GM23248 (cell line): ENCODE measurements at places on chromosomes 1 and 21.

GRCh38 chr1:106366627-106367319 lies 689.7 kb upstream of the PRMT6 start:
- DNase-seq: no peak

GRCh38 chr1:151047591-151047924 lies at the start of gene C1orf56:
C1orf56 (plus strand) TSS chr1:151047751; CDS start chr1:151047848, 97 bp downstream.
- DNase-seq: peak; percentile 82

- DNase-seq: peak; percentile 83
These were observed 33.2 kb downstream of the NHLH2 start for GRCh38 chr1:115807723-115808122.

GRCh38 chr1:210124736-210125135 lies 107.9 kb upstream of the SERTAD4 start:
- peak; percentile 14 for DNase-seq

GRCh38 chr1:159144571-159144970 lies 26.8 kb upstream of the CADM3 start:
- DNase-seq: no peak

- no peak for DNase-seq
These were observed 48.7 kb downstream of the DMAP1 start for GRCh38 chr1:44261962-44262361.

- DNase-seq: no peak
These were observed 73.8 kb downstream of the UMODL1 start for GRCh38 chr21:42144679-42145568.

DNA sequence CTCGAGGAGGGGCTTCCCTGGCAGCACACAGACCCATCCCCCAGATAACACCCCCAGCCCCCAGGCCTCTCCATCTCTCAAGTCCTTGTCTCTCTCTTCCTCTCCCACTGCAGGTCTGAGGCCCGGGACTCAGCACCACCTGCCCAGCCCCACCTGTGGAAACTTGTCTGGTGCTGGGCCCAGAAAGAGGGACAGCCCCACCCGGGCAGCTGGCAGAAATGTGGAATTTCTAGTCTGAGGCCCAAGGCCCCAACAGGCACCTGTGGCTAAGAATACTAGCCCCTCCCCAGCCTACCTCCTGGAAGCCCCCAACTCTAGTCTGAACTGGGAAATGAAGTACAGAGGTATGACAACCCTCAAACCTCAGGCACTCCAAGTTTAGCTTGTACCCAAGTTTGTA lies 15.4 kb downstream of the TTC39A start:
- DNase-seq: no peak

- peak; percentile 93 for DNase-seq
These were observed 20.7 kb upstream of the DNASE2B start for GRCh38 chr1:84377480-84378095.

DNA sequence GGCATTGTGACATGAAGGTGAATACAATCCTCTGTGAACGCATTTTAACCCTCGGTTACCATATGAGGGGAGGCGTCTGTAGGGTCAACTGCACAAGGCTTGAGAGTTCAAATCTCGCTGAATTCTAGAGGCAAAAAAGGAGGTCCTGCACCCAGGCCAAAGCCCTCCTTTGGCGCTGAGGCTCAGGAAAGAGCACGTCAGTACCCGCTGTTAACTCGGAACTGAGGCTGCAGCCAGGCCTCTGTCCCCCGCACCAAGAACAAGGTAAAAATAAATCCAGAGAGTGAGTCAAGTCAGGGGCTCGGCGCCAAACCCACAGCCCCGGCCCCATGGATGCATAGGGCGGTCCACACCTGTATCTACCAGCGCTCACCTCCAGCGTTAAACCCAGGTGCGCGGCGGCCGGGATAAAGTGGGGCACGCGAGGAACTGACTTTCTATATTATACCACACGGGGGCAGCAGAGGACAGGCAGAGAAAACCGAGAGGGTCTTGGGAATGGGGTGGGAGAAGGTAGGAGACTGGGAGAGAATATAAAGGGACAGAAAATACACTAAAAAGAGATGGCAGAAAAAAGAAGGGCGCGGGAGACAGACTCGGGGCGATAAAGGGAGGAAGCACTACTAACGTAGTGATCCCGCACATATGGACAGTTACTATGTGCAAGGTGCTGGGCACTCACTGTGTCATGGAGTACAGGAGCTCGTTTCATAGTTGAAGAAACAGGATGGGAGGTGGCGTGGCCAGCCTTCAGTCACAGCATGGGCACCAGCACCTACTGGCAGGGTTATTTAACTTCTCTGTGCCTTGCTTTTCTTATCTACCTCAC lies 54.9 kb downstream of the DMRTA2 start:
- DNase-seq: peak; percentile 32

DNA sequence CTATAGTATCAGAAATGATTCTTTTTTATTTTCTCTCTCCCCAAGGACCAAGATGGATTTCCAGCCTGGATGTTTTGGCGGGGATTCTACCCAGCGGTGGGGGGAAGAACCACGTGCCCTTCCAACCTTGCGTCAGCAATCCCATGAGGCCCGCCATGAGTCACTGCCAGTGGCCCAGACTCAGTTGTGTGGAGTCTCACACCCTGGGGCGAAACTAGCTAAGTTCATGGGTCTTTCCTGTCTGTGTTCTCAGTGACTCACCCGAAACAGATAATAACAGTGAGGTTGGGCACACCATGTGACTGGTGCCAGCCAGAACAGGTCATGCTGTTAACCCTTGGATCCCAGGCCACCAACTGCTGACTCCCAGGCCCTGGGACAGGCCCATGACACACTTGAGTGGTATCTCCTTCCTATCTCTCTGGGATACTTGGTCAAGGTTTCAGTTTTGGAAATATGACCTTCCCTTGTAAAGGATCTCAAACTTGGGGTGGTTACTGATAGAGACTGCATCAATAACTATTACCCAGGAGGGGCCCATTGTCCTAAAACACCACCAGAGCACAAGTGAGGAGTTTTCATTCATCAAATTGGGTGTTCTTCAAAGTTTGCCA lies 98.0 kb upstream of the DUSP10 start:
- DNase-seq: peak; percentile 86

DNA sequence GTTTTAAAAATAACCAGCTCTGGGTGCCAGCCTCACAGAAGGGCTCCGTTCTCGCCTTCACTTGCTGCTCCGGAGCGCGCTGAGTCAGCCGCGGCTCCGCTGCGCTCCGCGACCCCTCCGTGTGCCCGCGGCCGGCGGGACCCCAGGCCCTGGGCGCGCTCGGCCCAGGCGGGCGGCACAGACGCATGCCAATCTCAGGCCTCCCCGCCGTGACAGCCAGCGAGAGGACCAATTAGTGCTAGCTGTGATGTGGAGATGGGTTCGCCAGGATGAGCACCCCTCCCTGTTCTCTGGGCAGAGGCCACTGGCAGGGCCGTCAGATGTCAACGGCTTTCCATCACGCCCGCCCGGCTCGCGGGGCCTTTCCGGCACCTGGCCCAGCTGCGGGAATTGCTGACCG lies 293.8 kb downstream of the SPATA17 start:
- peak; percentile 24 for DNase-seq

DNA sequence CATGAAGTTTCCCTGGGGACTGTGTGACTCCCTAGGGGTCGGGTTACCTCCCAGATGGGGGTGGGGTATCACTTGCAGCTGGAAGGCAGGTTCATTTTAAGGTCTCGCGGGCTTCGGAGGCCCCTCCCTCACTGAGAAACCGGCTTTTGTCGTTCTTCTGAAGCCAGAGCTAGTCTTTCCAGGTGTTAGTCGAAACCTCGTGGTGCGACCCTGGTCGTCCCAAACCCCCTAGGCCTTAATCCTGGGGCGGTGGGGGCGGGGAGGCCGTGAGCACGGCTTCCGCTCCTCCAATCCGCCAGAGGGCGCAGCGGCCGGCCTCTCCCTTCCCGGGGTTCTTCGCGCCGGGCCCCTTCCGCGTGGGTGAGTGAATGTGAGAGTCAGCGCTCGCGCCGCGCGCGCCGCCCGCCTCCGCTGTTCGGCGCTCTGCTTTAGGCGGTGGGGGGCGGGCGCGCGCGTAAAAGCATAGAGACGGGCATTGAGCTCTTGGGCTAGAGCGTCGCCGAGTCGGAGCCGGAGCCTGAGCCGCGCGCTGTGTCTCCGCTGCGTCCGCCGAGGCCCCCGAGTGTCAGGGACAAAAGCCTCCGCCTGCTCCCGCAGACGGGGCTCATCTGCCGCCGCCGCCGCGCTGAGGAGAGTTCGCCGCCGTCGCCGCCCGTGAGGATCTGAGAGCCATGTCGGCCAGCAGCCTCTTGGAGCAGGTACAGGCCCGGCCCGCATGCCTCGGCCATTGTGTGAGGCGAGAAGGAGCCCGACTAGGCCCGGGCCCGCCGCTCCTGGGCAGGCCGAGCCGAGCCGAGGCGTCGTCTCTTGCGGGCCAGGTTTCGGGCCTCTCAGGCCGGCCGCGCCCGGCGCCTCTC lies at the start of gene YTHDF2:
TSS of gene YTHDF2 (plus strand) at position 491 of the 857 bp plus-strand sequence. CDS start at position 672, 181 bp downstream.
- DNase-seq: peak; percentile 99

DNA sequence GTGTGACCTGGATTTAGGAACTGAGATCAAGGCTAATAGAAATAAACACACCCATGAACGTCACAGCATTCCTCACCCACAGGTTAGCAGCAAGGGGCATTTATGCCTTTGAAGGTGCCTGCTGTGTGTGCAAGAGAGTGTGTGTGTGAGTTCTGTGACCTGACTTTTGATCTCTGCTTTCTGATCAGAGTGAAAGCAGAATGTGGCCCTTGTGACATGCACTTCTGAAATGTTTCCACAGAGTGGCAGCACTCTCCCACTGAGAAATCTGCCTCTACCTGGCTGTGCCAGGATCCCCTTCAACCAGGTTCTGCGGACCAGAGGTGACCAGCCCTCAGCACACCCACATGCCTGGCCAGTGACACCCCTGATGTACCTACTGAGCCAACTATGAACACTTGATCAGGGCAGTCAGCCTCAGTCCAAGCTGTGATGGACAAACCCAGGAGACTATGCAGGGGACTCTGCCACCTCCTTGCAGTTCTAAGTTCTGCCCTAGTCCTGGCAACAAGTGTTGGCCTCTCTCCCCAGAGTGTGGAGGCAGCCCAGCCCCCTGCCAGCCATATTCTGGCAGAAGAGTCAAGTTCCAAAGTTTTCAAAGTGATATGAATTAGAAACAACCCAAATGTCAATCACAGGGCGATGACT lies 41.0 kb downstream of the RXRG start:
- peak; percentile 36 for DNase-seq

DNA sequence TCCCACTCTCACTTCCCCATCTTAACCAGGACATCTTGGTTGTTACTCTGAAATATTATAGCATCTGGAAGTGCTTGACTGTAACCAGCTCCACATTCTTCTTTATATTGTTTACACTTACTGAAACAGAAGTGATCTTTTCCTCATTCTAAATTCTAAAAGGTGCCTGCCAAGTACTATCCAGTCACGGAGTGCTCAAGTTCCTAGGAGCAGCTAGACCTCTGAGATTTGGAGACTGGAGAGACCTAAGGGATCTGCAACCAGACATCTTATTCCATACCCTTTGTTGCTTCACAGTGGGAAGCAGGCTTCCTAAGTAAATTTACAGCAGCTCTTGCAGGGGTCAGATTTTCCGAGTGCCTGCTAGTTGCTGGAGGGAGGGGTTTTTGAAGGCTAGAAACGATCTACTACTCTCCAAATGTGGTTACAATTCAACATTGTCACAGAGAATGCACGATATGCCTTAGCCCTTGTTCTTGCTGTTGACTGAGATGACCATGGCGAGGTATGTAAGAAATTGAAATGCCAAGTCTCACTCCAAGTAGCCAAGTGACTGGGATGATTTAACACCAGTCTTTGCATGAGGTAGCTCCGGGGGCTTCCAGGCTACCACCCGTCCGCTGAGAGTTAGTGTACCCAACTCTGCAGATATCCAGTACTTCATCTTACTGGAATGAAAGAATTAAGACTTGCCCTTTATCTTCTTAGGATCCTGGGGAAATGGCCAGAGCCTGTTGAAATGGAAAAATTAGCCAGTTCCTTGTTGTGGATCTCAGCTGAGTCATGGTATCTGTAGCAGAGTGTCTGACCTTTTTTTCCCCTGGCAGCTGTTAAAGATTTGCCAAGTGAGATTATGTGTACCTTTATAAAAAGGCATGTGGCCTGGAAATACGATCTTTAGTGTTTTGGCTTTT lies 150.8 kb downstream of the MAST2 start:
- peak; percentile 90 for DNase-seq

DNA sequence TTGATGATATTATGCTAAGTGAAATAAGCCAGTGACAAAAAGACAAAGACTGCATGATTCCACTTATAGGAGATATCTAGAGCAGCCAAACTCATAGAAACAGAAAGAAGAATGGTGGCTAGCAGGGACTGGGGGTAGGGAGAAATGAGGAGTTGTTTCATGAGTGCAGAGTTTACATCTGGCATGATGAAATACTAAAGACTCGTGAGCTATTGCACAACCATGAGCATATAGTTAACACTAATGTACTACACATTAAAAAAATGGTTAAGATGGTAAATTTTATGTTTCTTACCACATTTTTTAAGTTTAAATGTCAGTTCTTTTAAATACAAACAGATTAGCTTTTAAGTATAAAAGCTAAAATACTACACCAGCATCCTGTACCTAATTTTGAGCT lies 57.8 kb downstream of the ESRRG start:
- peak; percentile 2 for DNase-seq

DNA sequence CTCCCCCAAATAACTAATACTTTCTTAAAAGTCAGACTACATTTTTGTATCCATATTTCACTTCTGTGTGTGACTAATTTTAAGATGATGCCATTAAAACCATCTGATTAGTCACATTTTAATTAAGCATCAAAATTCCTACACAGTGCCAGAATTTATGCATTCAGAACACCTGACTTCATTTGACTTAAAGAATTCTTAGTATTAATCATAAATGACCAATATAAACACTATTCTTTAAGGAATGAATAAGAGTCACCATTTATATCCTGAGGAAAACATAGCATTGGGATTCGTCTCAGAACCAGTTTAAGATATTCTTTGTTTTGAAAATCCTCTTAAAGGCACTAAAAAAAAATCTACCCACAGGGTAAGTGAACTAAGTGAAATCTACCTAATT lies 37.0 kb downstream of the TM2D1 start:
- DNase-seq: peak; percentile 43

GRCh38 chr1:118049981-118050380 lies 120.4 kb downstream of the WDR3 start:
- DNase-seq: no peak

DNA sequence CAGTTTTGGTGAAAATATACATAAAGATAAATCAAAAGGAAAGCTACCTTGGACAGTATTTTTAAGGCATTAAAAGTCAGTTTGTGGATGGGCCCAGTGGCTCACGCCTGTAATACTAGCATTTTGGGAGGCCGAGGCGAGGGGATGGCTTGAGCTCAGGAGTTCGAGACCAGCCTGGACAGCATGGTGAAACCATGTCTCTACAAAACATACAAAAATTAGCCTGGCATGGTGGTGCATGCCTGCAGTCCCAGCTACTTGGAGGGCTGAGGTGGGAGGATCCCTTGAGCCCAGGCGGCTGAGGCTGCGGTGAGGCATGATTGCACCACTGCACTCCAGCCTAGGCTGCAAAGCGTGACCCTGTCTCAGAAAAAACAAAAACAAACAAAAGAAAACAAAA lies 1253.8 kb downstream of the MRPL39 start:
- no peak for DNase-seq

GRCh38 chr21:17454315-17455027 lies 58.4 kb upstream of the CXADR start:
- peak; percentile 82 for DNase-seq
